Caki2 (cell line): ENCODE measurements at places on chromosomes 12 and 14.

GRCh38 chr14:48747561-48748089, 838.6 kb downstream of the RPS29 start:
- DNase-seq = no peak

DNA sequence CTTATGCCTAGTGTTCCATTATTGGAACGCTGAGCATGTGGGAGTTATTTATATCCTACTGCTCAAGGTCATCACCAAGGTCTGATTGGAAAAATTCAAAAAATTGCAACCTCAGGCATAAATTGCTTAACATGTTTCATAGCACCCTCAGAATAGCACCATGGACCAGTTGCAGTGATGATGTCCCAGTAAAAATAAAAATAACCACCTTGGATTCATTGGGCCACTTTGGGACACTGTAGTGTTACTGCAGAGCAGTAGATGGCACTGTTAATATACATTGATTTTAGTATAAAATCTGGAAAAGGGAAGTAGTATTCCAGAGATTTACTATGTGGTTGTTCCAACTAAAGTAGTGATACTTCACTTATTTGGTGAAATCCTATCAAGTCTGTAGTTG, 31.0 kb upstream of the PTCSC3 start:
- DNase-seq = peak; percentile 15

DNA sequence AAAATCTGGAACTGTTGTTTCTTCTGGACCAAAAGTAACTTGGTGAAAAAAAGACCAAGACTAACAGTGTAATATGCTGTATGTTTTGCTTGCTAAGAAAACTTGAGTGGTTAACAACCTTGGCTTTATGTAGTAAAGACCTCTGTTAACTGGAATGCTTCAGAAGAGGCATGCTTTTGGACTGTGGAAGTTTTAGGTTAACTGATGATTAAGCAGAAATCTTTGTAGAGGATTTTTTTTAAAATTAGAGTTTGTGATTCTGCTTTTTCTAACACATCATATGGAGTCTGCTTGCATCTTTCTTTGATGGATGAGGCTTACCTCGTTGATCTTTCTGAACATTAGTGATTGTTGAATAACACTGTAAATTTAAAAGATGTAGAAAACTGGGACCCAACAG, 17.5 kb downstream of the PELI2 start:
- no peak for DNase-seq

- DNase-seq = no peak
Measured at GRCh38 chr12:57892232-57892972, 45.9 kb upstream of the CTDSP2 start.

DNA sequence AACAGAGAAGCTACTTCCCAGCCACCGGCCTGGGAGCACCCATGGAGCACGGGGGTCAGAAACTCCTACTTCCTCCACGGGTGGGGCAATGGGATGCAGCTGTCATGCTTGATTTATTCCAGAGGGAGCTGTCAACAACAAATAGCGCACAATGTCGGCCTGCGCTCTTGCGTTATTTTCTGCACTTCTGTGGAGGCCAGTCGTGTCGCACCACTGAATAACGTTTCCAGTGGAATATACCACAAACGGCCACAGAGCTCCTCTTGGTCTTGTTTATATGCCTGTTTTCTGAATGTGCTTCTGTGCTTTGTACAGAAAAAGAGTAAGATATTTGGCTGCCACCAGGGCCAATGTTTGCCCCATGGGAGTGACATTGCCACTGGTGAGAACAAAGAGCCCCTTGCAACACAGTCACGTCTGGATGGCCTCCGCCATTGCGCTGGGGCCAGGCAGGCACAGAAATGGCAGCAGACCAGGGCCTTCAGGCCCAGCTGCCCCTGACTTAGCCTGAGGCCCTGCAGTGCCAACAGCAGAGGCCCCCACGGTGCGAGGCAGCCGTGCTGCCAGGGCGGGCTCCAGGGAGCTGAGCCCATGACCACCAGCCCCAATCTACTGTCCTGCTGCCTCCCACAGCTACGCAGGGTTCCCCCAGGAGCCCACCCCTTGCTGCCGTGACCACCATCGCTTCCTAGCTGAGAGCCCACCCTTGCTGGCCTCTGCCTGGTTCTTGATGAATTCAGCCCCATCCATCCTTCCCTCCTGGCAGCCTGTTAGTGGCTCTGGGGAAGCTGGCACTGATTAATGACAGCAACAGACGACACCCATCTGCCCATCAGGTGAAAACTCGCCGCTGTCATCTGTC, 28.9 kb upstream of the TMEM179 start:
- no peak for DNase-seq

- DNase-seq = no peak
Measured at GRCh38 chr12:104083769-104084475, 19.6 kb downstream of the HCFC2 start.

- no peak for DNase-seq
Measured at GRCh38 chr14:93319958-93320357, 12.9 kb downstream of the BTBD7 start.

DNA sequence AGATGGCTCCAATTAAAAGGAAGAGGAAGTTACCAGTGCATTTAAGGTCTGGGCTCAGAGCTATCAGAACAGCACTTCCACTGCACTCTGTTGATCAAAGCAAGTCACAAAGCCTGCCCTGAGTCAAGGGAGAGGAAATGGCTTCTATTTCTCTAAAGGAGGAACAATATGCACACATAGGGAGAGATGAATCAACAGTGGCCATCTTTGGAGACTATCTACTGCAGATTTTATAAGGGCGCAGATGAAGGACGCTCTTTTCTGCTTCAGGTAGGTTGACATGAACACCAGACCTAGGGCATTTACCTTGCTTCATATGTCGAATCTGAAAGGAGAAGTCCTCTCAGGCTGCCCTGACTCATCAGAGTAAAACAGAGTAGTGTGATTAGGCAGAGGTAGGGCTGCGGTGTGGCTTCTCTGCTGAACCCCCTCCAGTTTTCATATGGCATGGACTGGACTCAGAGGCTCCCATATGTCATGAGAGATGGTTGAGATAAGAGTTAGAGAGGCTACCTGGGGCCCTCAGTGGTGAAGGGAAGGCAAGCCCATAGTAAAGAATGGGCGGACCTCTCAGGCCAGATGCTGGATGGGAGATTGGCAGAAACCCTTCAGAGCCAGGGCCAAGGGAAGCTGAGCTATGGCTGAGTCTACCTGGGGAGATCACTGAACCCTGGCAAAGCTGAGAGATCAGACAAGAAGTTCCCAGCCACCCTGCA, 84.4 kb downstream of the ARF6 start:
- DNase-seq = no peak

GRCh38 chr14:75562489-75562888, 15.9 kb upstream of the FLVCR2 start:
- DNase-seq = no peak

- peak; percentile 66 for DNase-seq
Measured at GRCh38 chr12:9319842-9320173, 111.6 kb upstream of the PZP start.

DNA sequence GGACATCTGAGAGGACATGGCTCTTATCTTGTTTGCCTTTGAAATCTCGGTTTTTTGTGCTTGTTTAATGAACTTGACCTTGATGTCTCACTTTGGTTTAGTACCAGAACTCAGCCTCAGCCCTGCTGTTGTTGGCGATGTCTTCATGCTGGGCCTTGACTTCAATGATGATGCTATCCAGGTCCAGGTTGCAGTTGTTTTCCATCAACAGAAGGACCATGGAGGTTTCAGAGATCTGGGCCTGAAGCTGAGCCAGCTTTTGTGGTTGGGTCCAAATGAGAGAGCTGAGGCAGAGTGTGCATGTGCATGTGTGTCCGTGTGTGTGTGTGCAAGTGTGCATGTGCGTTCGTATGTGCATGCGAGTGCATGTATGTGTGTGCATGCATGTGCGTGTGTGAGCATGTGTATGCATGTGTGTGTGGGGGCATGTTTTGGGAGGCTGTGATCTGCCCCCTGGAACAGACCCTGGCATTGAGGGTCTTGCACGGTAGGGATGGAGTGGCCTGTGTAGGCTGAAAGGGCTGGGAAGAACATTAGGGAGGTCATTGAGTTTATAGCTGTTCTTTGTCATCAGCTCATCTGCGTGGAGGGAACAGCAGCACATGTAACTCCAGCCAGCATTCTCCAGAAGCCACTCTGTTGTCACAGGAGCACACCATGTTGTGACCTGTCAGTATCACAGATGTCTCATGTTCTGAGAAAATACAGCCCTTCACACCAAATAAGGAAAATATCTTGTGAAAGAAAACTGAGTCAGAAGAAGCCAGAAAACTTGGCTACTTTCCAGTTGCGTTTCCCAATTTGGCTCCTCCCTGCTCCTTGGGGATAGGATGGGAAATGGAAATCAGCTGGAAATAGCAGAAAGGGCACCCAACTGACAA, 10.0 kb upstream of the KRT82 start:
- DNase-seq = peak; percentile 31

DNA sequence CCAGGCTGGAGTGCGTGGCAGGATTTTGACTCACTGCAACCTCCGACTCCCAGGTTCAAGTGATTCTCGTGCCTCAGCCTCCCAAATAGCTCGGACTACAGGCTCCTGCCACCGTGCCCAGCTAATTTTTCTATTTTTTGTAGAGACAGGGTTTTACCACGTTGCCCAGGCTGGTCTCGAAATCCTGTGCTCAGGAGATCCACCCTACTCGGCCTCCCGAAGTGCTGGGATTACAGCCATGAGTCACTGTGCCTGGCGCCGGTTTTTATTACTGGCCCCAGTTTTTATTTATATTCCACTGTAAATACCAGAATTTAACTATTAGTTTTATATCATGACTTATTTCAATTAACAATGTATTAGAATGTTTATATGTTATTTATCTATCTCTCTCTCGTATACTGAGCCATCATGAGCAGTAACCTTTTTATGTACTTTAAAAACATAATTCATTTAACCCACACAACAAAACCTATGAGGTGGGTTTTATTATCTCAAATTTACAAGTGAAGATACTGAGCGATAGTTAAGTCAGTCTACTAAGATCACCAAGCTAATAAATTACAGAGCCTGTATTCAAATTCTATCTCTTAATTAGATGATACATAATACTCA, 47.8 kb downstream of the HECTD1 start:
- no peak for DNase-seq

- DNase-seq = no peak
Measured at GRCh38 chr12:132514838-132515237, 24.9 kb downstream of the FBRSL1 start.
